ENCODE measurements at places on chromosomes 7 and 10.

DNA sequence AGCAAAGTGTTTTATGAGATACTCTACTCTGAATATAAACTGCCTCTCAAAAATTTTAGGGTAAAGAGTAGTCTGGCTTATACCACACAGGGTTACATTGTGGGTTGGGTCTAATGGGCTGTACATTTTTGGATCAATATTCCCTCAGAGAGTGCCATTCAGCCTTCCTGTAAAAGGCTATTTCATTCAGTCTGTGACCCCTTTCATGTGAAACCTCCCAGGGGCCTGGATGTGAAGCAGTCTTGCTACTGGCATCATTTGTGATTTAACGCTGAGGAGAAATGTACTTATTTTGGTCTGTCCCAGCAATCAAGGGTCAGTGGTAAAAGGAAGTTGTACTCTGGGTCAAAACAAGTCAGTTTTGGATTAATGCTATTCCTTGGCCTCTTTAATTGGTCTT lies 71.8 kb upstream of the PRKG1 start:
- DNase-seq: no peak
- H3K27me3 ChIP-seq: peaks cover under 1% of the 10 kb centered on the region
- H3K4me1 ChIP-seq: peaks cover 28% of the 10 kb centered on the region
- no peak overlapping the region for H3K27ac ChIP-seq
- H3K36me3 ChIP-seq: no peaks in the 10 kb centered on the region

GRCh38 chr10:92756201-92757065 lies 66.7 kb downstream of the HHEX start:
- H3K27me3 ChIP-seq: no peaks in the 10 kb centered on the region
- H3K4me1 ChIP-seq: peaks cover 12% of the 10 kb centered on the region
- H3K27ac ChIP-seq: no peak overlapping the region

- no peaks in the 10 kb centered on the region for H3K36me3 ChIP-seq
- no peak overlapping the region for H3K4me3 ChIP-seq
- no peak for DNase-seq
- H3K4me1 ChIP-seq: no peaks in the 10 kb centered on the region
Observed at GRCh38 chr7:54995610-54996363, 23.0 kb upstream of the EGFR start.

DNA sequence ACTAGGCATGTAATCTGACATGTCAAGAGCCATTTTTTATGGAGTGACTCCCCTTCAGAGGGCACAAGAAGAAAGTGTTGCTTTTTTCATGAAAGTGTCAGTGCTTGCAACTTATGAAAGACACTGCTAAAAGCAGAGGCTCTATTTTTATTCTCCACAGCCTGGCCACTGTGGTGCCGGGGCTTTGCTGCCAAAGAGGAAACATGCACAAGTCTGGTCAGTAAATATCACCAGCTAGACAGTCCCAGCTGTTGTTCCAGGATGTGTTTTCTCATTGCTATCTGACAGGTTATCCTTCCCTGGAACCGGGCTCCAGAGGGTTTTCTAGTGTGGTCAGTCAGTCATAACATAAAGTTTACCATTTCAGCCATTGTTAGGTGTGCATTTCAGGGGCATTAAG lies 180.7 kb upstream of the PITRM1 start:
- H3K4me3 ChIP-seq: no peak overlapping the region
- H3K36me3 ChIP-seq: peaks cover 1% of the 10 kb centered on the region
- H3K4me1 ChIP-seq: peaks cover 9% of the 10 kb centered on the region
- no peak overlapping the region for H3K27ac ChIP-seq

Data from neural crest cell (in vitro differentiated cells).